Stimulated activated CD4-positive, alpha-beta T cell treated with anti-CD3 and anti-CD28 coated beads, Interleukin-1b, Interleukin-23, amount 100 ng/mL, for 1 hour (primary cell): ENCODE measurements at places on chromosomes 3 and 15.

- DNase-seq = no peak
Observed at GRCh38 chr3:65669163-65669875, 369.4 kb downstream of the MAGI1 start.

DNA sequence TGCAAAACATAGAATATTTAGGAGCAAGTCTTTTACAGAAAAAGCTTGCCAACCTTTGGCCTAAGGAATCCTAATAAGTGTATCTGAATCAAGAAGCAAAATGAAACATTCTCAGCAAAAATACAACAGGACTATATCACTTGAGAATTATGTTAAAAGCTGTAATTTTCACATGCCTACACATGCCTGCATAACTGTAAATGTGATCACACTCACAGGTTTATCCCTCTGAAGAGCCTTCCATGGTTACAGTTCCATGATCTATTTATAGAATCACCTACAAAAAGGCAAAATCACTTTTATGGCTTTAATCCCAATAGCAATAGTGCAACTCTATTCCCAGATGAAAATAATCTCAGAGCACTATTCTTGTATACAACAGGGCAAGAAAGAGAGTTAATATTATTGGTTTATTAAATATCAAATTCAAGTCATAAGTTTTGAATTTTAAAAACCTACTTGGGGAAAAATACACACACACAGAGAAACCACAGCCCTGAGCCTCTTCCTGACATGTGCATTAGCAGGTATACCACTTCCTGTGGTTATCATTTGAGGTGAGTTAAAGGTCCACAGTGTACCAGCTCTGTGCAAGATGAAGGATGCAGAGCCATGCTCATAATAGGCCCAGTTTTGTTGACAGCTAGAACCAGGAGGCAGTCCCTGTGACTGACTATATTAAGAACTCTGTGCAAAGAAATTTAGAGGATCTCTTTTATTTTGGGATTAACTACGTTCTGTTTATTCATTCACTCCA lies 252.5 kb upstream of the TGFBR2 start:
- DNase-seq = no peak

DNA sequence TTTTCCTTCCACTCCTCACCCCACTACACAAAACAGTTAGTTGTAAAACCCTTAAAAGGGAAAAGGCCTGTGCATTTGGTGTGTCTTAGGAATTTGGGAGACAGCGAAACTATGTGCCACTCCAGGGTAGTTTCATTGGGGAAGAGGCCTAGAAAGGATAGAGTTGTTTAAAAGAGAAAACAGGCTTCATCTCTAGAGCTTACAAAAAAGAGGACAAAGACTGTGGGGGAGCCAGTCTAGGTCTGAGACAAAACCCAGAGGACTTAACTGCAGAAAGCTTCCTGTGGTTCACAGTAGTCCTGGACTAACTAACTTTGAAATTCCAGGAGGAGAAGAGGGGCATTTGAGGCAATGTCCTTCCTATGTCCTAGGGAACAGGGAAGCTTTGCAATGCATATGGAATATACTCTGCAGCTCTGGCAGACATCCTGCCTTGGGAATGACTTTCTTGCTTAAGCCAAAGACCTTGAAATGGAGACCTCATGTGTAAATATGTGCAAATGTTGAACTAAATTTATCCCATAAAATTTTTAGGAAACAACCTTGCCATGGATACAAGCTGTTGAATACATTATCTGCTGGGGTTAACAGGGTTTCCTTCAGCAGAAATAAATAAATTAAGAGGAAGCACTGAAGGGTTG lies 159.4 kb downstream of the LSAMP start:
- DNase-seq = no peak

- DNase-seq = no peak
Observed at GRCh38 chr3:142459096-142459495, 11.3 kb upstream of the XRN1 start.

- no peak for DNase-seq
Observed at GRCh38 chr3:10702961-10703740, 112.9 kb upstream of the SLC6A11 start.
